ENCODE measurements at places on chromosomes 11 and 22. TPM values are rescaled to one million over a fixed set of nuclear protein-coding genes. Genes with fewer than 3 reads are reported as not detected.

Gene CCDC73
- 1.6 TPM for total RNA-seq

Gene BIK
- total RNA-seq: not detected

Gene NLRP10
- total RNA-seq: not detected

Gene MOGAT2
- not detected for total RNA-seq

Gene GGA1
- 53.5 TPM for total RNA-seq

Gene MPPED2
- total RNA-seq: 0.51 TPM

Gene SPON1
- total RNA-seq: 104 TPM

Gene MYEOV
- 0.66 TPM for total RNA-seq

Gene KCNE3
- 17.0 TPM for total RNA-seq

DNA sequence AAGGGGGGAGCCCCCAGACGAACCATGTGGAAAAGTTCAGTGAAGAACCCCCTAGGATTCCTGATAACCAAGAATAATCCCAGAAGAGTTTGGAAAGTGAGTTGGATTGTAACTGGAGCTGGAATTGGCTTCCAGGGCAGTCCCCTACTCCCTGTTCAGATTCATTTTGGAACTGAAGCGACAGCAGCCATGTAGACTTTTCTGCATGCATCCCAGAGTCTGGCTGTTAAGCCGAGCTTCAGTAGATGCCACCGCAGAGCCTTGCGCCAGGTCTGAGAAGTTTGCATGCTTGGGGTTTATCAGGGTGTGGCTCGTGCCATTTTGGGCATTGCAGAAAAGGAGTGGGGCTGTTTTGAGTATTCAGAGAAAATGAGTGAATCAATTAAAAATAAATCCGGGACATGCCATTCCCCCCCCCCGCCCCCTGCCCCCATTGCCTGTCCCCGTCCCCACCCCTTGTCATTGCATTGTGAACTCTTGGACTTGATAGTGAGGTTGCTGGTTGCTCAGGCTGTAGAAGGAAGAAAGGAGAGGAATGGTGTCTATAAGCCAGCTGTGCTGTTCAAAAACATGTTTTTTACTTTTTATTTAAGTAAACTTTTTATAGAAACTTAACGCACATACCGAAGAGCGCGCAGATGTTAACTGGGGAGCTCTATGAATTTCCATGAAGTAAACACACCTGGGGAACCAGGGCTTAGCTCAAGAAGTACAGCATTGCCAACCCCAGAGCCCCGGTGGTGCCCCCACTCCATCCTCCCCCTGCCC lies 71.2 kb downstream of the LDLRAD3 start:
- H3K36me3 ChIP-seq: no peaks in the 10 kb centered on the region
- DNase-seq: no peak
- no peak overlapping the region for H3K4me3 ChIP-seq

- H3K4me3 ChIP-seq: peak overlapping the region; percentile 70
- H3K4me1 ChIP-seq: no peaks in the 10 kb centered on the region
- H3K27ac ChIP-seq: peak overlapping the region; percentile 99
- H3K27me3 ChIP-seq: no peaks in the 10 kb centered on the region
- peak; percentile 55 for DNase-seq
Measured at GRCh38 chr22:41021061-41021612, 70.0 kb downstream of the RBX1 start.

- no peaks in the 10 kb centered on the region for H3K27me3 ChIP-seq
- no peak for DNase-seq
- H3K4me1 ChIP-seq: no peaks in the 10 kb centered on the region
- H3K27ac ChIP-seq: no peak overlapping the region
Measured at GRCh38 chr11:84747871-84748270, 879.3 kb downstream of the DLG2 start.

GRCh38 chr11:11349870-11350337 lies 3.1 kb downstream of the CSNK2A3 start:
- no peaks in the 10 kb centered on the region for H3K36me3 ChIP-seq
- H3K4me3 ChIP-seq: no peak overlapping the region
- DNase-seq: no peak
- H3K27me3 ChIP-seq: no peaks in the 10 kb centered on the region
- H3K27ac ChIP-seq: no peak overlapping the region

- no peaks in the 10 kb centered on the region for H3K27me3 ChIP-seq
- H3K27ac ChIP-seq: no peak overlapping the region
- H3K4me3 ChIP-seq: no peak overlapping the region
- H3K36me3 ChIP-seq: no peaks in the 10 kb centered on the region
Measured at GRCh38 chr11:10688401-10688800, 5.2 kb downstream of the IRAG1 start.

DNA sequence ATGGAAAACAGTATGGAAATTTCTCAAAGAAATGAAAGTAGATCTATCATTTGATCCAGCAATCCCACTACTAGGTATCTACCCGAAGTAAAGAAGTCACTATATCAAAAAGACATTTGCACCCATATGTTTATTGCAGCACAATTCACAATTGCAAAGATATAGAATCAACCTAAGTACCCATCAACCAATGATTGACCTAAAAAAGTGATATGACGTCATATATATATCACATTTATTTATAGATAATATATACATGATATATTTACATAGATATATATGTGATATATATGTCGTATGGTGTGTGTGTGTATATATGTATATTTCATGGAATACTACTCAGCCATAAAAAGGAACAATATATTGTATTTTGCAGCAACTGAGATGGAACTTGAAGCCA lies 188.3 kb upstream of the ARHGAP42 start:
- DNase-seq: no peak
- H3K27ac ChIP-seq: no peak overlapping the region
- no peaks in the 10 kb centered on the region for H3K27me3 ChIP-seq
- H3K4me3 ChIP-seq: no peak overlapping the region
- no peaks in the 10 kb centered on the region for H3K36me3 ChIP-seq

DNA sequence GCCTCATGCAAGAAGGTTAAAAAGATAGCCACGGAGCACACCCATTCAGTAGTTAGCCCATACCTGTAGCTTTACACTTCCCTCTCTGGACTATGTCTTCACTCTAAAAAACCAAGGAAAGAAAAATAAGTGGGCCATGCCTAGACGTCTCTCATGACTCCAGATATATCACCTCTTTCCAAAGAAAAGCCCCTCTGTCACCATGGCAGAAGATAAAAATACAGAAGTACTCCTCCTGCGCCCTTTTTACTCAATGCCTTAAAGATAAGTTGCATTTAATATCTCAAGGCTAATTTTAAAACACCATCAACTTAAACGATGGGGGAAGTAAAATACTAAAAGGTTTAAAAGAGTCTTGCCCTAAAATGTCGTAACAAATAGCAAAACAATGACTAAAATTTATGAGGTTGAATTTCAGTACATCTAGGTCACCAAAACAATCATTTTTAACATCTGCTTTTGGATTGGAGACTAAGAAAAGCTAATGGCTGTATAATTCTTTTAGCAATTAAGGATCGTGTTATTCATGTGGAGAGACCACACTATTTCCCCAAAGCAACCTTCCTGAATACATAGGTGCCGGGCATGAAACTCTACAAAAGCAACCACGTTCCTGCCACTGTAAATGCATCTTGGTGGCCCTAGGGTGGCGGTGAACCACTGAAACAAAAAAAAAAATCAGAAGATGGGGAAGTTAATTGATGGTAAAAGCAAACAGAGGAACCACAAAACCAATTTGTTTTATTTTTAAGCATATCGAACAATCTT lies 46.0 kb downstream of the CELF1 start:
- H3K36me3 ChIP-seq: no peaks in the 10 kb centered on the region
- no peak overlapping the region for H3K4me3 ChIP-seq
- DNase-seq: no peak
- peaks cover 11% of the 10 kb centered on the region for H3K4me1 ChIP-seq

DNA sequence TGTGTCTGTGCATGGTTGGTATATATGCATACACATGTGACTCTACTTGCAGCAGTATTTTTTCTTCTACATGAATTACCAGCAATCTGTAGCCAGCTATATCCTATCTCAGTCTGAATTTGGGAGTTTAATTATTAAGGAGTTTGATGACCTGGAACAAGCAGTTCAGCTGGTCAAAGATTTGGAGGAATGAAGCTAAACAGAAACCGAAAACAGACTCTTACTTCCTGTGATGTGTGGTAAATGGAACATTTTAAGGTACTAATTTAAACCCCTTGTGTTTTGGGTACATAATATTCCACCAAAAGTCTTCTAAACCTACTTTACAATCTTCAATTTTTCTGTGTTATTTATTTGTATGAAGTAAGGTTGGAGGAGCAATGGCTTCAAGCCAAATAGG lies 124.4 kb upstream of the PGR start:
- no peaks in the 10 kb centered on the region for H3K27me3 ChIP-seq
- DNase-seq: no peak
- peaks cover 2% of the 10 kb centered on the region for H3K4me1 ChIP-seq
- H3K36me3 ChIP-seq: no peaks in the 10 kb centered on the region
- H3K27ac ChIP-seq: no peak overlapping the region
- H3K4me3 ChIP-seq: no peak overlapping the region

DNA sequence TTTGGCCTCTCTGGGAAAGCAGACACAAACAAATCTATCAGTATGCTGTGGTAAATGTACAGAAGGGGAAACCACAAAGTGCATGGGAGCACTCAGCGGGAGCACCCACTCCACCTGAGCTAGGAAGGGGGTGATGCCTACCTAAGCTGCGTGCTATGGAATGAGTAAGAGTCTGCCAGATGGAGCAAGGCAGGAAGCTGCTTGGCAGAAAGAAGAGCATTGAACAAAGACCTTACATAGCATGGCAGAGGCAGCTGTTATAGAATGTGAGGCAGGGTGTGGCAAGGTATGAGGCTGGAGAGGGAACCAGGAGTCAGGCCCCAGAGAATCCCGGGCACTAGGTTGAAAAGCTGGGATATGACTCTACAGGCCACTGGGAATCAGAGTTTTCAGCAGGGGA lies 13.8 kb upstream of the MTFP1 start:
- H3K4me3 ChIP-seq: no peak overlapping the region
- H3K27ac ChIP-seq: no peak overlapping the region
- no peak for DNase-seq
- H3K4me1 ChIP-seq: no peaks in the 10 kb centered on the region
- no peaks in the 10 kb centered on the region for H3K27me3 ChIP-seq

DNA sequence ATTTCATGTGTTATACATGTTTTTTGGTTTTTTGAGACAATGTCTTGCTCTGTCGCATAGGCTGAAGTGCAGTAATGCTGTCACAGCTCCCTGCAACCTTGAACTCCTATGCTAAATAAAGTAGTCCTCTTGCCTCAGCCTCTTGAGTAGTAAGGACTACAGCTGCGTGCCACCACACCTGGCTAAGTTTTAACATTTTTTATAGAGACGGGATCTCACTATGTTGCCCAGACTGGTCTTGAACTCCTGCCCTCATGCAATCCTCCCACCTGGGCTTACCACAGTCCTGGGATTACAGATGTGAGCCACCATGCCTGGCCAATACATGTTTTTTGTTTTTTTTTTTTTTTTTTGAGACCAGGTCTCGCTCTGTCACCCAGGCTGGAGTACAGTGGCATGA lies 33.9 kb downstream of the SWAP70 start:
- no peak overlapping the region for H3K4me3 ChIP-seq
- no peaks in the 10 kb centered on the region for H3K27me3 ChIP-seq
- H3K36me3 ChIP-seq: no peaks in the 10 kb centered on the region
- DNase-seq: no peak
- no peak overlapping the region for H3K27ac ChIP-seq

DNA sequence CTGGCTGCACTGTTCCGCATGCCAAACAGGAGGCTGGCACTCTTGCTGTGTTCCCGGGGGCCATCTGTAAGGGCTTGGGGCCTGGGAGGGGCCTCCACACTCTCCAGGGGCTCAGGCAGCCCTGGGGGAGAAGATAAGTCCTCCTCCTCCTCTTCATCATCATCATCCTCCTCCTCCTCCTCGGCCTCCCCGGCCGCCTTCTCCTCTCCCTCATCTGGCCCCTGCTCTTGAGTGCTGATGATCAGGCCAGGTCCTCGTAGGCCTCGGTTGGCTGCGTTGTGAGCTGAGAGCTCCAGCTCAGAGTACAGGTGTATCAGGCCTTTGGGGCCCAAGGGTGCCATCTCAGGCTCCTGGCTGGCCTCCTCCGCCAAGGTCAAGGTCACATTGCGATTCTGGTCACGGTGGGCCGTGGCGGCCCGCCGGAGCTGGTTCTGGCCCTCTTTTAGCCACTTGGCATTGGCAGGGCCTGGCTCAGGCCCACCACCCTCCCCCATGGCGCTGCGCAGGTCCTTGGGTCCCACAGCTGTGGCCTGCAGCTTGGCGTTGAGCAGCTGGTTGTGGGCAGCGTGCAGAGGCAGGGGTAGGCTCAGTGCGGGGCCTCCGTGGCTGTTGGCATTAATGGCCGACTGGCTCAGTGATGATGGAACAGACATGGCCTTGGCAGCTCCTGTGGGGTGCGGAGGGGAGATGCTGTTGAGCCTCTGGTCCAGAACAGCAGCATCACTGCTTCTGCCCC lies 8.0 kb downstream of the APBB1 start:
- no peak overlapping the region for H3K4me3 ChIP-seq
- no peaks in the 10 kb centered on the region for H3K36me3 ChIP-seq
- peaks cover 1% of the 10 kb centered on the region for H3K4me1 ChIP-seq

DNA sequence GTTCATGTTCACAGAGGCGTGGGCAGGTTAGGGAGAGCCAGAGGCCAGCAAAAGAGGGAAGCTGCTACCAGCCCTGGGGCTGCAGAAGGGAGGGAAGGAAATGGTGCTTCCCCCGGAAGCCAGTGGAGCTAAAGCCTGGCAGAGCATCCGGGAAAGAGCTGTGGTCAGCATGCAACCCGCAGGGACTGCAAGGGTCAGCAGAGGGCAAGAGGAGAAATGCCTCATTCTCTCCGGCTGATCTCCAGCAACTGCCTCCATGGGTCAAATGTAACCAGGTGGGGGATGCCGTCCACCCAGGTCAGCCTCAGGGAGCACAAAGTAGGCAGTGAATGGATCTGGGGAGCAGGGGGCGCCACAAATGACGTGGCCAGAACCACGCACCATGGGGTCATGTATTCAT lies 36.9 kb upstream of the PRR5 start:
- H3K27me3 ChIP-seq: no peaks in the 10 kb centered on the region
- peaks cover 11% of the 10 kb centered on the region for H3K4me1 ChIP-seq
- no peak for DNase-seq
- H3K4me3 ChIP-seq: no peak overlapping the region
- H3K36me3 ChIP-seq: no peaks in the 10 kb centered on the region
- H3K27ac ChIP-seq: no peak overlapping the region

DNA sequence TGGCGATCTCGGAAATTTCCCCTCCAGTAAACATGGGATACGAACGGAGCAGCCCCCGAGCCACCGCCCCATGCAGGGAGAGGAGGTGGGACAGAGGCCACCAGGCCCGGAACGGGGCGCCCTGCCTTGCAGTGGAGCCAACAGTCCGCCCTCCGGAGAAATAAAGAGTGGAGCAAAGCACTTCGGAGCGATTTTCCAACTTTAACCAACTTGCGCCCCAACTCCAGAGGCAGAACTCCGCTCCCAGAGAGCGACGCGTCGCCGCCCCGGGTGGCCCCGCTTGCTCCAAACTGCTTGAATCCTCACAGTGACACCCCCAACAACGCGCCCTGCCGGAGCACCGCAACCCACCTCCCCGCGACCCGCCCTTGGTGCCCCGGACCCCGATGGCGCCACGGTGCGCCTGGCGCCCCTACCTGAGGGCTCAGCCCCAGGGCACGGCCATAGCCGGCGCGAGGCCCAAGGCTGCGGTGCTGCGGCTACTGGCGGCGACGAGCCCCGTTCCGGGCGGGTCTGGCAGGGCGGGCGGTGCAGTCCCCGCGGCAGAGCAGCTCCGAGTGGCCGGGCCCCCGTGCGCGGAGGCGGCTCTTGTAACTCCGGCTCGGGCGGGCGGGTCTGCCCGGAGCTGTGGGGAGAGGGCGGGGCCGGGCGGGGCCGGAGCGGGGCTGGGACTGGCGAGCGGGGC lies at the start of gene AHNAK:
TSS of gene AHNAK (minus strand) at position 563 of the 685 bp plus-strand sequence. CDS start 10,708 bp downstream, outside the sequence.
- no peaks in the 10 kb centered on the region for H3K36me3 ChIP-seq
- H3K27ac ChIP-seq: peak within 1 kb of the TSS; percentile 94
- DNase-seq: peak; percentile 83
- H3K27me3 ChIP-seq: no peaks in the 10 kb centered on the region
- peak within 1 kb of the TSS; percentile 99 for H3K4me3 ChIP-seq

GRCh38 chr11:34514597-34514996 lies 1.0 kb upstream of the ELF5 start:
- H3K27ac ChIP-seq: no peak overlapping the region
- DNase-seq: no peak
